ENCODE measurements at places on chromosomes 1 and 21. TPM values are rescaled to one million over a fixed set of nuclear protein-coding genes. Genes with fewer than 3 reads are reported as not detected.

KDF1 gene
- total RNA-seq: not detected

DRAXIN gene
- total RNA-seq: 137 TPM

MMEL1 gene
- 7.3 TPM for total RNA-seq

CCSAP gene
- total RNA-seq: 224 TPM

TAF12 gene
- total RNA-seq: 20.4 TPM

BRDT gene
- not detected for total RNA-seq

FCGR1A gene
- 3.3 TPM for total RNA-seq

DCST2 gene
- under 0.01 TPM for total RNA-seq

Data from frontal cortex (tissue), 4 donors.